H1 (cell line): ENCODE measurements at places on chromosomes 6 and 20. TPM values are rescaled to one million over a fixed set of nuclear protein-coding genes. Genes with fewer than 3 reads are reported as not detected.

DNA sequence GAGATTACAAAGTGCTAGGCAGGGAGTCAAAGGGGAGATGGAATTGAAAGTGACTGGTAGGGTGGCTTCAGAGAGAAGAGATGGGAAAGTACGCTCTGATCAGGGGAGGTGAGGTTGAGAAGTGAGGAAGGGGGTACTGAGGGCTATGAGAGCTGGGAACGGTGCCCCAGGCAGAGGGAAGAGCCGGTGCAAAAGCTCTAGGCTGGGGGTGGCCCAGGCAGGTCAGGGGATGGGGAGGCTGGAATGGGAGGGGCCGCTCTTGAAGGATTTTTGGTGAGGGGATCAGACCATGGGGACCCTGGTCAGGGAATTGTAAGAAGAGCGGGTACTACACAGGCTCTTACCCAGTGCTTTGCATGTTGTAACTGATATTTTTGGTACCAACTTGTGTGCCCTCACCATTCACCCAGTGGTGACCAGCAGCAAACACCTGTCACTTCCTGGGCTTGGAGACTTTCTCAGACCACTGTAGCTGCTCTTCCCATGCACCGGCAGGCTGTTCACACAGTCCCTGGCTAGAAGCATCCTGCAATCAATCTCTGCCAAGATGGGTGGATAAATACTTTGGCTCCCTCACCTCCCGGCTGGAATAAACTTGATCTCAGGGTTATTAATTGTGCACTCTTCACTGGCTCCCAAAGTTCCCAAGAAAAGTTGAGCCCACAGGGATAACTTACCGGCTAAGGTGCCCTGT is 24.0 kb downstream of the PCK1 start:
- DNase-seq = no peak
- no peaks in the 10 kb centered on the region for H3K27me3 ChIP-seq
- no peak overlapping the region for H3K27ac ChIP-seq
- no peaks in the 10 kb centered on the region for H3K36me3 ChIP-seq

DNA sequence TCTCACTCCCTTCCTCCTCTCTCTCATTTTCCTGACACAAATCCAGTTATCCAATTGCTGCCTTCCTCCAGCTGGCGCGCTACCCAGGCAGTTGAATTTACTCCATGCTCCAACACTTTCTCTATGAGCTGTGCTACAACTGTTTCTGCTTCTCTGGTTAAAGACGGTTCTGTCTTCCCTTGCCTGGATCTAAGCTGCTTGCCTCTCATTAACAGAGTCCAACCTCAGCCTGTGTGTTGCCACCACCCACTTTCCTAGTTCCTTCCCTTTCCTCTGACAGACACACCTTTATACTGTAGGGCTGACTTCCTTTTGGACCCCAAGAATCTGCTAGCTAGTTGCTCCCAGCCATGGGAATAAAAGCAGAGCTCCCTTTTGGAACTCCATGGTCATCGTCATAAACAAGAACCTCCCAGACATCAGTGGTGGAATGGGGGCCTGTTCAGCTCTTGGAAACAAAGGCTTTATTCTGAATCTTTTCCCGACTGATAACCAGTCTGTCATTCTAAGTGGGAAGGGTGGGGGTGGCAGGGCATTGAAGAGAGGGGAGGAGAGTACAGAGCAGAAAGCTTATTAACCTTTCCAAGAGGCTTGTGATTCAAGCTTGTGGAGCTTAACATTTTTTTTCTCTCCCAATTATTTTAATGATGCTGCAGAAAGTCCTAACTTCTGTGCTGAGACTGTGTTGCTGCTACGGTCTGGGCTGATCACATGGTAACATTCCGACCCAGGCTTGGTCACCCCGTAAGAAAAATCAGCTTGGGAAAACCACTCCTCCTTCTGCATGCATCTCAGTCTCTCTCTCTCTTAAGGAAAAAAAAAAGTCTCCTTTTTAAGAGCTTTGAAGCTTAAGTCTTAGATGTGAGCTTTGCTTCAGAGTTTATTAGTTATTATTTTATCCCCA is 31.3 kb upstream of the BMP2 start:
- DNase-seq = no peak
- no peak overlapping the region for H3K4me3 ChIP-seq
- H3K36me3 ChIP-seq = no peaks in the 10 kb centered on the region

- H3K27ac ChIP-seq = no peak overlapping the region
- no peaks in the 10 kb centered on the region for H3K27me3 ChIP-seq
- no peak overlapping the region for H3K4me3 ChIP-seq
- peaks cover 9% of the 10 kb centered on the region for H3K36me3 ChIP-seq
- no peaks in the 10 kb centered on the region for H3K4me1 ChIP-seq
Observed at GRCh38 chr6:134169871-134170486, 117.6 kb upstream of the SLC2A12 start.

DNA sequence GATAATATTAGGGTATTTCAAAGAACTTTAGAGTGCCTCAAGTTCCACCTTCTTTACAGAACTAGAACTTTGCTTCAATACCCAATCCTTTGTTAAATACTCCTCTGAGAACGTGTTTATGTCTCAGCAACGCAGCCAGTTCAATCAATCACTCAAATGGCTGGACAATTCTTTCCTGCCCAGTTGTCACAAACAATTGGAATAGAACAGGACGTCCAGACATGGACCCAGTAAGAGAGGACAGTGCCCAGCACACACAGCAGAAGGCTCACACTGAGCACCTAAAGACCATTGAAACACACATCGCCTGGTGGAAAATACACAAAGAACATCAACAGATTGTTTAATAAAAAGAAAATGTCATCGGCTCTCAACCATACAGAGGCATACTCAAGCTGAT is 140.6 kb downstream of the TTLL2 start:
- H3K4me3 ChIP-seq = no peak overlapping the region
- H3K27ac ChIP-seq = no peak overlapping the region
- H3K27me3 ChIP-seq = no peaks in the 10 kb centered on the region; the same call in 1 of the 2 replicates
- H3K4me1 ChIP-seq = no peaks in the 10 kb centered on the region
- no peaks in the 10 kb centered on the region for H3K36me3 ChIP-seq

GRCh38 chr20:3689978-3690377 is 8.2 kb upstream of the ADAM33 start:
- H3K27ac ChIP-seq = no peak overlapping the region
- H3K4me3 ChIP-seq = no peak overlapping the region
- H3K4me1 ChIP-seq = peaks cover 3% of the 10 kb centered on the region; the same call in 1 of the 2 replicates
- no peaks in the 10 kb centered on the region for H3K36me3 ChIP-seq
- no peak for DNase-seq

- H3K27ac ChIP-seq = peak overlapping the region; percentile 80
- H3K4me1 ChIP-seq = peaks cover 14% of the 10 kb centered on the region
- no peaks in the 10 kb centered on the region for H3K27me3 ChIP-seq
- no peaks in the 10 kb centered on the region for H3K36me3 ChIP-seq
- DNase-seq = peak; percentile 84
Observed at GRCh38 chr20:50870561-50871161, 60.6 kb downstream of the ADNP start.

GRCh38 chr6:161401587-161402309 is 127.9 kb upstream of the AGPAT4 start:
- H3K27ac ChIP-seq = no peak overlapping the region
- H3K4me3 ChIP-seq = no peak overlapping the region
- H3K4me1 ChIP-seq = no peaks in the 10 kb centered on the region
- no peaks in the 10 kb centered on the region for H3K27me3 ChIP-seq

DNA sequence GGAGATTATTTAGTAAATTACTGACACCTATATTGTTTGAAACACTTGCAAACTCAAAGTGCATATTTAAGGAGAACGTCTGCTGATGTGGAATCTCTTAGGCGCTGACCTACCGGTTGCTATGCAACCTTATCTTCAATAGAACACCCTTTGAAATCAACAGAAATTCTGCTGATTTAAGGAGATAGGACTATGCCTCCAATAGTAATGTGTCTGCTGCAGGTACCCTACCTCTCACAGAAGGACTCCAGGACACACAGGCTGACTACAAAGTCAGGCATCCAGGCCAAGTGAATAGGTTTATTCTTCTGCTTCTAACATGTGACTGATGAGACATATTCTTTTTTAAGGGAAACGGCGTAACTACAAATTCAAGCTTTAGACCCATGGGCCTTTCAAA is 311.7 kb downstream of the CBLN4 start:
- DNase-seq = no peak
- no peak overlapping the region for H3K27ac ChIP-seq
- H3K27me3 ChIP-seq = no peaks in the 10 kb centered on the region
- H3K4me3 ChIP-seq = no peak overlapping the region

DNA sequence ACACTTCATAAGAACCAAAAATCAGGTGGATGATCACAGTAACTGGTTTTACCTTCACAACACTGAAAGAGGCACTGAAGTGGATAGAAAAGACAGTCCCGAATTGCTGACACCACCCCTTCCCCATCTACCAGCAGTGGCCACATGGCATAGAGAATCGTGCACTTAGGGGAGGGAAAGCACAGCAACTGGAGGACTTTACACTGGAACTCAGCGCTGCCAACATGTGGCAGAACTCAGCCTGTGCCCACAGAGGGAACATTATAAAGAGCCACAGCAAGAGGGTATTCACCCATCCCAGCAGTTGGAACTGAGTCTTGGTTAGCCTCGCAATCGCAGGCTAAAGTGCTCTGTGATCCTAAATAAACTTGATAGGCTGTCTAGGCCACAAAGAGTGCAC is 6.5 kb upstream of the KIAA1586 start:
- no peaks in the 10 kb centered on the region for H3K4me1 ChIP-seq
- H3K27me3 ChIP-seq = no peaks in the 10 kb centered on the region
- no peak for DNase-seq
- H3K36me3 ChIP-seq = no peaks in the 10 kb centered on the region
- no peak overlapping the region for H3K27ac ChIP-seq

DNA sequence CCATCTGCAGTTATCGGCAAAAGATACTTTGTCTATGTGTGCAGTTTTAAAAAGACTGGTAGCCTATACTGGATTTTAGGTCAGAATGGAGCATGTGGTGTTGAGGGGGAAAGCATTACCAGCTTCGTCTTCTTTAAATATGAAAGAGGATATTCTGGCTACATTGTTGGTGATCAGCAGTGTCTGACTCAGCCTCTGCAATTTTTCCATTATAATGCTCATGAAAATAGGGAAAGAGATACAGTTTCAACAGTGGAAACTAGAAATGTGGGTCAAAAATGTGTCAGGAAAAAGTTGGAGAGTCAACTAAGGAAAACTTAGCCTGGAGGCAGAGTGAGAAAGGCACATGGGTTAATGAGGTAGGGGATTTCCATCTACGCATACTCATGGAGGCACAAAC is 45.2 kb downstream of the HDGFL1 start:
- H3K27ac ChIP-seq = no peak overlapping the region
- no peaks in the 10 kb centered on the region for H3K4me1 ChIP-seq
- H3K4me3 ChIP-seq = no peak overlapping the region
- no peak for DNase-seq

- H3K4me3 ChIP-seq = no peak overlapping the region
- H3K4me1 ChIP-seq = no peaks in the 10 kb centered on the region
- no peaks in the 10 kb centered on the region for H3K27me3 ChIP-seq
- H3K27ac ChIP-seq = no peak overlapping the region
- no peaks in the 10 kb centered on the region for H3K36me3 ChIP-seq
Observed at GRCh38 chr6:115728171-115728570, 332.5 kb downstream of the FRK start.

GRCh38 chr6:105691081-105691480 is 288.2 kb upstream of the PREP start:
- H3K36me3 ChIP-seq = no peaks in the 10 kb centered on the region
- H3K4me3 ChIP-seq = no peak overlapping the region
- no peaks in the 10 kb centered on the region for H3K4me1 ChIP-seq
- H3K27ac ChIP-seq = no peak overlapping the region
- H3K27me3 ChIP-seq = no peaks in the 10 kb centered on the region

- DNase-seq = no peak
- H3K27me3 ChIP-seq = no peaks in the 10 kb centered on the region
- no peak overlapping the region for H3K4me3 ChIP-seq
- no peaks in the 10 kb centered on the region for H3K36me3 ChIP-seq
Observed at GRCh38 chr20:57781901-57782300, 72.1 kb upstream of the PMEPA1 start.

- H3K27me3 ChIP-seq = no peaks in the 10 kb centered on the region
- no peak overlapping the region for H3K4me3 ChIP-seq
Observed at GRCh38 chr20:51456511-51457509, 85.7 kb downstream of the NFATC2 start.

DNA sequence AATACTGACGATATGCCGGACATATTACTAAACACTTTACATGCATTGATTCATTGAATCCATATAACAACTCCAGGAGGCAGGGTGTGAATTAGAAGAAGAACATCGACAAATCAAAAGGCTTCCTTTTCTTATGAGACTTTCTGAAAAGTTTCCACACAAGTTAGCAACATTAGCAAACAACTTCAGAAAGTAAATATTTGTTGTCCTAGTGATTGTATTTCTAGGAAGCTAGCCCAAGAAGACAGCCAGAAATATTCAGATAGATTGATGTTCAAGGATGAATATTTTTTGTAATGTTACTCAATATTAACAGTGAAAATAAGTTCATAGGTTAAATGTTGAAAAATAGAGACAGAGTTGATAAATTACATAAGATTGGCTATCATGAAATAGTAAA is 120.6 kb downstream of the GFRAL start:
- no peak overlapping the region for H3K27ac ChIP-seq
- no peaks in the 10 kb centered on the region for H3K36me3 ChIP-seq
- no peak for DNase-seq
- H3K4me1 ChIP-seq = no peaks in the 10 kb centered on the region
- H3K4me3 ChIP-seq = no peak overlapping the region

DNA sequence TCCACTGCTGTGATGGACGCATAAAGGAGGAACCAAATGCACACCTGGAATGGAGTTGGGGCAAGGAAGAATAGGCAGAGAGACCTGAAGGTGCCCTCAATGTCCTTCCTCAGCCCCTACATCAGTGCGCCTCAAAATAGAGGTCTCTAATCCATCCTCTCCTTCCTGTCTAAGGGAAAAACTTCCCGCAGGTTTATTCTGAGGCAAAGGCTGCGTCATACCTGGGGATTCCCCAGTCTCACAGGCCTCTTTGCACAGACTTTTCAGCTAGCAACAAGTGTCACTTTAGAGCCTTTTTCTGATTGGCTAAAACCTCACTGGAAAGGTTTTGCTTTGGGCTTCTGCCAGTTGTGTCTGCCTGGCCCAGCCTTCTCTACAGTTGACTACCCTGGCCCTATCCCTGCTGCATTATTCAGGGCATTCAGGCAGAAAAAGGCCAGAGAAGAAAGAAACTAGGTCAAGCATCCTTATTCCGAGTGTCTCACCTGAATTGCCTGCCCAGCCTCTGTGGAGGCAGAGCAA is 1.8 kb upstream of the HLA-DQB1 start:
- no peaks in the 10 kb centered on the region for H3K36me3 ChIP-seq
- no peaks in the 10 kb centered on the region; the same call in 1 of the 2 replicates for H3K4me1 ChIP-seq
- no peak overlapping the region for H3K27ac ChIP-seq
- no peak overlapping the region for H3K4me3 ChIP-seq

- no peaks in the 10 kb centered on the region for H3K27me3 ChIP-seq
- no peak overlapping the region for H3K4me3 ChIP-seq
Observed at GRCh38 chr6:21527731-21528130, 65.8 kb upstream of the SOX4 start.

- no peak for DNase-seq
- no peaks in the 10 kb centered on the region for H3K36me3 ChIP-seq
- no peaks in the 10 kb centered on the region for H3K4me1 ChIP-seq
- no peak overlapping the region for H3K4me3 ChIP-seq
- H3K27me3 ChIP-seq = no peaks in the 10 kb centered on the region
Observed at GRCh38 chr20:17093782-17094181, 133.1 kb upstream of the PCSK2 start.

Gene BMP6
- total RNA-seq = 1.8 and 2.1 TPM in 2 replicates

Gene PRPH2
- total RNA-seq = 0.61 and 0.65 TPM in 2 replicates

Gene LKAAEAR1
- total RNA-seq = 0.41 and 0.52 TPM in 2 replicates

Gene TFAP2D
- total RNA-seq = not detected in 2 replicates

Gene SOX18
- 0.23 TPM in 1 of 2 replicates, not detected in the other for total RNA-seq

Gene FILIP1
- total RNA-seq = 5.0 and 5.7 TPM in 2 replicates

Gene PAK5
- 0.44 and 0.80 TPM in 2 replicates for total RNA-seq

Gene TSBP1
- not detected in 2 replicates for total RNA-seq

Gene CD93
- 0.07 TPM in 1 of 2 replicates, not detected in the other for total RNA-seq

Gene EPB41L2
- 123 and 125 TPM in 2 replicates for total RNA-seq
